Suppressor macrophage (primary cell): ENCODE measurements at places on chromosomes 2 and 18.

DNA sequence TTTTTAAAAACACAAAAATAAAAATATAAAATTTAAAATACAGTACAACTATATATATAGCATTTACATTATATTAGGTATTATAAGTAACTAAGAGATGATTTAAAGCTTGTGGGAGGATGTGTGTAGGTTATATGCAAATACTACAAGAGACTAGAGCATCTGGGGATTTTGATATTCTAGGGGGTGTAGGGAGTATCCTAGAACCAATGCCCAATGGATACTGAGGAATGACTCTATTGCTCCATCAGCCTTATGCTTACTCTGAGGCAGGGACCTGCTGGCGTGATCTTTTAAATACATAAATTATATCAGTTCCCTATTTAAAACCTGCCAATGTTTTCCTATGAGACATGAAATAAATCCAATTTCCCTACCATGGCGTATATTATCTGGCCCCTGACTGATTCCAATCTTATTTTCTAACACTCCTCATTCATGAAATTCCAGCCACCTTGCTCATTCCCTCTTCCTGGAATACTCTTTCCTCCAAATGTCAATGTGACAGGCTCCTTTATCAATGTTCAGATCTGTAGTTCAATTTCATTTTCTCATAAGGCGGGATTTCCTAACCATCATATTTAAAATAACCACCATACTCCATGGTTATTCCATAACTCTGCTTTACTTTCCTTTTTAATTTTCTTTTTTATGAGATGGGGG is 22.2 kb downstream of the SP3 start:
- no peak for DNase-seq

- no peak for DNase-seq
Measured at GRCh38 chr2:27042159-27042661, 9.3 kb upstream of the AGBL5 start.

GRCh38 chr2:145350011-145350410 is 830.1 kb upstream of the ZEB2 start:
- DNase-seq = peak; percentile 22

DNA sequence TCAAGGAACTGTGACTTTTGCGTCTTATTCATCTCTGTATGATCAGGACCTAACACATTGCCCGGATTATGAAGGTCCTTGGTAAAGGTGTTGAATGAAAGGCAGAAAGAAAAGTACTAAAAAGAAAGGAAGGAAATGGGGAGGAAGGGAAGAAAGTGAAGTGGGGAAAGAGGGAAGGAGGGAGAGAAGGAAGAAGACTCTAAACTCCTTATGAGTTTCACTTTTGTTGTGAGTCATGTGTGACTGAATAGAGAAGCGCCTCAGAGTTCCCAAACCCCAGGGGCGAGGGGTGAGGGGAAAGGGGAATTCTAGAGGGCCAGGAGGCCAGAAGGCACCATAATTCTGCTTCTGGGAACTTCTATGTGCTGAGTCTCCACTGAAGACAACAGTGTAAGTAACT is 30.9 kb upstream of the OSBPL6 start:
- DNase-seq = peak; percentile 49

GRCh38 chr2:124563426-124563825 is 538.3 kb downstream of the CNTNAP5 start:
- DNase-seq = no peak

GRCh38 chr18:60182223-60182622 is 190.4 kb downstream of the MC4R start:
- no peak for DNase-seq

GRCh38 chr2:32864334-32865111 is 82.2 kb upstream of the LTBP1 start:
- no peak for DNase-seq

GRCh38 chr2:240320204-240320993 is 115.1 kb upstream of the GPC1 start:
- peak; percentile 30 for DNase-seq

DNA sequence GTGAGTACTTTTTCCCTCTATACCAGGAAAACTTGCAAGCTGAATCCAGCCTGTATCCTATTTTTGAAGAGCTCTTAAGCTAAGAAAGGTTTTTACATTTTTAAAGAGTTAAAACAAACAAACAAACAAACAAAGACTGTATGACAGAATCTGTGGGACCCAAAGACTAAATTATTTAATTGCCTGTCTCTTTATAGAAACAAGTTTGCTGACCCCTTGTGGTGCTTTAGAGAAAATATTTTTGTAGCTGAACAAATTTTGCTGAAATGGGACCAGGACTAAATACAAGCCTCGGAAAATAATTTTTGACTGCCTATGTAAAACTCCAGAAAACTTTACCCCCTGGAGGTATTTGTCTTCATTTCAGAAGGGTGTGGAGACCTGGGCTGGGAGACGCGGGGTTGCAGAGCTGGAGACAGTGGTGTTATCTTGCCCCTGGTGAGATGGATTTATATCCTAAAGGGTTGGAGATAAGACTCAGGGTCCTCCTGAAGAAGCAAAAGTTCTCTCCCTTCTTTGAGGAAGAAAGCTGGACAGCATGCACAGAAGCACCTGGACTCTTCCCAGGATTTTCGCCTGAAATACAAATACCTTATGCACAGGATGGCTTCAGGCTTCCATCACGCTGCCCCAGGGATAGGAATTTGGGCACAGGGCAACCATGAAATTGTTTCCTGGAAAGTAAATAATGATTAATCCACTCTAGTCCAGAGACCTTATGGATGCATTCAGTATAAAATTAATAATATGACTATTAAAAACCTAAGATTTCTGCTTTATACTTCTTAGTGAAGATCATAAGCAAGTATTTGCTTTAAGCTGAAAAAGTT is 54.3 kb downstream of the TMX3 start:
- DNase-seq = no peak

GRCh38 chr2:135494917-135495316 is 36.1 kb downstream of the ZRANB3 start:
- DNase-seq = peak; percentile 3

DNA sequence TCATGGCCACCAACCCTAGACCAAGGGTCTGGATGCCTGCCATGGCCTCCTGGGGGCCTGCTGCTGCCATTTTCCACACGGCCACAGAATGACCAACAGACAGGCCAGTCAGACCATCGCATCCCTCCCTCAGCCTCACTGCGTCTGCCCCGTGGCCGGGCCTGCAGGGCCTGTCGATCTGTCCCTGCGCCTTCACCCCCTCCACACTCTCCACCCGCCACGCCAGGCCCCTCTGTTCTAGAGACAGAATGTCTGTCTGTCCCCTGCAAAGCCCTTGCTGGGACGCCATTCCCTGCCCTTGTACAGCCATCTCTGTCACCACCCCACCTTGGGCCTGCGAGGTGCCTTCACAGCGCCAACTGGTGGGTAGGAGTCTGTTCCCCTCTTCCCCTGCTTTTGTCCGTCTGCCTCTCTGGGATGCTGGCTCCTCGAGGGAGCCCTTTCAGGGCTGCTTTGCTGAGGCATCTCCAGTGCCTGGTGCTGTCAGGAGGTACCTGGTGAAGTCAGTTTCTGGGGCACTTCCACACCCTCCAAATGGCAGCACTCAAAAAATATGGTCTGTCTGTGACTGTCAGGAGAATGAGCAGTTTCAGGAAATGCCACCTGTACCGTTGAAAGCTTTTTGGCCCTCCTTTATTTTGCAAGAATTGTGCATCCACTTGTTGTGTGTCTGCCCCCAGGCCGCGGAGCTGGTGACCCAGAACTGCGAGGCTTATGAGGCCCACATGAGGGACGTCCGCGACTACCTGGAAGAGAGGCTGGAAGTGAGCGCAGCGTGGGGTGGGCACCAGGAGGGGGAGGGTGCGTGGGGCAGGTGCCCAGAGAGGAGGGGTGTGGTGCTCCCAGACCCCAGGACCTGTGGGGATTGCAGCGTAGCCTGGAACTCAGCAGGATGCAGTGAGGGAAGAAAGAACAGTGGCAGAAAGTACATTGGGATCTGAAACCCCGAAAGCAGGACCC is 6.7 kb upstream of the ESPNL start:
- no peak for DNase-seq

DNA sequence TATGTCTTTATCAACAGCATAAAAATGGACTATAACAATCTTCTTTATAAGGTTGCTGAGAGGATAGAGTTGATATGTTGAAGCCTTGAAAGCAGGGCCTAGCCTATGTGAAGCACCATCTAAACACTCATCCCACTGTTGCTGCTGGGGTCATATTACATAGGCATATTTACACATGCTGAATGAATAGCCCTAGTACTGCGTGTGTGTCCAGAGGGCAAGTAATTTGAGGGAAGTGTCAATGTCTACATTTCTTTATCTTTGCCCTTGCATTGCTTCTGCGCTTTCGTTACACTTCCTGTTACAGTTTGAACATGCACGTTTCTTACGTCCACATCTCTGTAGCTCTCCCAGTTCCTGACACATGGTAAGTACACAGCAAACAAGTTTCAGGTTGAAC is 280.3 kb upstream of the ATP5MC3 start:
- DNase-seq = no peak

GRCh38 chr2:73982140-73982617 is 2.5 kb upstream of the TET3 start:
- DNase-seq = no peak

DNA sequence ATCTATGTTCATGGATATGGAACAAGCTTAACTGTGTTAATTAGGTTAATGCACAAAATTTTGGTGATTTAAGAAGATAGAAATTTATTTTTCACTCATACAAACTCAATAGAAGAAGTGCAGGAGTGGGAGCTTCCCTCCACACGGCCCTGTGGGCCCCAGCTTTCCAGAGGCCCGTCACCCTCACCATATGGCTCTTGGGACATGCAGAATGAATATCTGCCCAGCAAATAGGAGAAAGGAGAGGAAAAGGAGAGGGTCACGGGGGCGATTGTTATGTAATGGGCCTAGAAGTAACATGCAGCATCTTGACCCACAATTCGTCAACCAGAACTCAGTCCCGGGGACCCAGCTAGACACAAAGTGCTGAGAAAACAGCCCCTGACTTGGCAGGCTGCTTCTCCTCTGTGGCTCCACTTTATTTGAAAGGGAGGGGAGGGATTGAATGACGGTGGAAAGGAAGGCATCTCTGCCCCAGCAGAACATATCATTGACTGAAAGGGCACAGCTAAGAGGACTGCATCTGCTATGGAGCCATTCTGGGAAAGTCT is 648.2 kb upstream of the ID2 start:
- no peak for DNase-seq

DNA sequence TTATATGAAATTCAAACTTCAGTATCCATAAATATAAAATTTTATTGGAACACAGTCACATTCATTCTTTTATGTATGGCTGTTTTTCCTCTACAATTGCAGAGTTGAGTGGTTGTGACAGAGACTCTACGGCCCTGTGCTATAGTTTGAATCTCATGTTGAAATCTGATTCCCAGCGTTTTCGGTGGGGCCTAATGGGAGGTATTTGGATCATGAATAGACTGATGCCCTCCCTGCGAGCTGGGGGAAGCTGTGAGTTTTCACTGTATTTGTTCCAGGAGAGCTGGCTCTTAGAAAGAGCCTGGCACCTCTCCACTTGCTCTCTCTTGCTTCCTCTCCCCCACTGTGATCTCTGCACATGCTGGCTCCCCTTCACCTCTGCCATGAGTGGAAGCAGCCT is 1.7 kb downstream of the PFN4 start:
- no peak for DNase-seq

- no peak for DNase-seq
Measured at GRCh38 chr2:120044336-120044735, 31.5 kb downstream of the EPB41L5 start.

GRCh38 chr2:31217465-31218200 is at the start of gene CAPN14:
Gene CAPN14, minus strand, starts transcription at chr2:31217515. Its CDS starts 12,068 bp downstream, at chr2:31205447.
- no peak for DNase-seq

DNA sequence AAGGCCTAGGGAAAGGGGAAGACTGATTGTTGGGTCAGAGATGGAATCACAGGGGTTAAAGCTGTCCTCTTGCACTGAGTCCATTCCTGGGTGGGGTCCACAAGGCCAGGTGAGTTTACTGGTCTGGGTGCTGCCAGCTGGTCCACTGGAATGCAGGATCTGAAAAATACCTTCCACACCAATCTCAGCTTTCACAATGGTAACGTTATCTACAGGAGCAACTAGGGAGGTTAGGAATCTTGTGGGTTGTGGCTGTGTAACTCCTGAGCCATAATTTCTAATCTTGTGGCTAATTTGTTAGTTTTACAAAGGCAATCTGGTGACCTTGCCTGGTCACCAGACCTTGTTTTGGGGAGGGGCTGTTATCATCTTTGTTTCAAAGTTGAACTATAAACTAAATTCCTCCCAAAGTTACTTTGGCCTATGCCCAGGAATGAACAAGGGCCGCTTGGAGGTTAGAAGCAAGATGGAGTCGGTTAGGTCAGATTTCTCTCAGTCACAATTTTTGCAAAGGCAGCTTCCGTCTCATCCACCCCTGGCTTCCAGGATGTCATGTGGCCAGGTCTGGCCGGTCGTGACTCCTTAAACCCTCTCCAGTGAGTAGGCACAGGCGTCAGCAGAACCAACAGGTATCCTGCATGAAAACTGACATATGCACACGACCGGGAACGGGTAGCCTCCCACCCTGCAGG is 123.3 kb upstream of the SH3BP4 start:
- DNase-seq = no peak

DNA sequence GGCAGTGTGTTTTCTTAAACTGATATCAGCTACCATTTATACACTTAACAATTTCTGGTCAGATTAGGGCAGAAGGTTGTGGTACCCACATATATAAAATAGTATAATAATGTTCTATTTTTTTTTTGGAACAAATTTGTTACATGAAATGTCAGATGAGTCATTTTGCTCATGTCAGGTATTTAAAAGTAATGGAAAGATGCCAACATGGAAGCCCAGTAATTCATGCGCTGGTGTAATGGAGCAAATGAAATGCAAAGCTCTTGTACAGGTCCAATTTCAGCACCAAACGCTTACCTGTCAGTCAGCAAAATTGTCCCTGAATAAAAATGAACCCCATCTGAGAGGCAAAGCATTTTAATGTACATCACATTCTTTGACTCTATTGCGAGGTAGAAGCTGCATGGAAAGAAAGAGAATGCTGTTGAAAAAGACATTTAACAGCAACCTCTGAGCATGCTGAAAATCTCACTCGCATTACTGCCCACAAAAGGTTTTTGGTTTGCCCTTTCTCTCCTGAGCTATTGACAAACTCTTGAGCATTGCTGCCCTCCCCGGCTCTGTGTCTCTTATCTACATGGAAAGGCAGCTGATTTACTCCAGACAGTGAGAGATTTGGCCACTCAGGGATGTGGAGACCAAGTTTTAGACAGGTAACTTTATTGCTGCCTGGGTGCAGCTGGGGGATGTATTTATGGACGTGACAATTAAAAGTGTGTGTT is 217.5 kb downstream of the CAMKMT start:
- DNase-seq = no peak

- no peak for DNase-seq
Measured at GRCh38 chr2:9981655-9982054, 30.2 kb downstream of the GRHL1 start.

GRCh38 chr2:5781679-5782078 is 89.5 kb downstream of the SOX11 start:
- DNase-seq = no peak

GRCh38 chr18:13444430-13445240 is 226.1 kb downstream of the LDLRAD4 start:
- DNase-seq = no peak

- no peak for DNase-seq
Measured at GRCh38 chr2:8551622-8552074, 130.2 kb upstream of the ID2 start.

- peak; percentile 78 for DNase-seq
Measured at GRCh38 chr2:177165721-177166711, 46.6 kb upstream of the HNRNPA3 start.
